Type B pancreatic cell (in vitro differentiated cells): ENCODE measurements at places on chromosomes 4 and X.

GRCh38 chrX:2497961-2498780 is 2.6 kb downstream of the DHRSX start:
- H3K36me3 ChIP-seq = peaks cover 4% of the 10 kb centered on the region
- no peak for DNase-seq
- H3K4me3 ChIP-seq = peak overlapping the region; percentile 79
- H3K4me1 ChIP-seq = peaks cover 18% of the 10 kb centered on the region
- H3K27ac ChIP-seq = peak overlapping the region; percentile 79

GRCh38 chrX:77087529-77088169 is 359.5 kb upstream of the FGF16 start:
- no peak overlapping the region for H3K4me3 ChIP-seq
- DNase-seq = no peak
- no peaks in the 10 kb centered on the region for H3K27me3 ChIP-seq

DNA sequence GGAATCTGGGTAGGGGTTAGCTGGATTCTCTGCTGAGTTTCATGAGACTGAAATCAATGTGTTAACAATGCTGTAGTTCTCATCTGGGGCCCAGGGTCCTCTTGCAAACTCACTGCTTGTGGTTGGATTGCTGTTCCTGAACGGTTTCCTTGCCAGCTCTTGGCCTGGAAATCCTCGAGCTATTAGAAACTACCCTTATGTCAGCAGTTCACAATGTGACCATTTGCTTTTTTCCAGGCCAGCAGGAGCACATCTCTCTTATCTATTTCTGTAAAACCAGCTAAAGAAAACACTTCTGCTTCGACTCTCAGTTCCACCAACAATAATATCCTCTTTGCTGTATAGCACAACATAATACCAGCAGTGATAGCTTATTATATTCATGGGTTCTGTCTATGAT is 140.1 kb upstream of the TRAM1L1 start:
- no peaks in the 10 kb centered on the region for H3K27me3 ChIP-seq
- H3K4me1 ChIP-seq = no peaks in the 10 kb centered on the region
- no peak overlapping the region for H3K27ac ChIP-seq

DNA sequence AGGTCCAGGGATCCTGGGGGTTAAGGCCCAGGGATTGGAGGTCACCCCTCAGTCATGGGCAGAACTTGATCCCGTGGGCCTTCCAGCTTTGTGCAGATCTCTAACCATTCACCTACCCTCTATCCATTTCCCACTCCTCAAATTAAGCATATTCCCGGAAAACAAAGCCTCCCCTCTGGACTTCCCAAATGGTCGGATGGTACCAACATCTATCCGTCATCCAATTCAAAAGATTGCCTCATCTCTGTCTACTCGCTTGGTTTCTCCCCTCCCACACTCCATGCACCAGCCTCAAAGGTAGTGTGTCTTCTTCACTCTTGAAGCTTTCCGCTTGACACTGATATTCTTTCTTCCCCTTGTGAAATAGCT is 473 bp upstream of the BCLAF3 start:
- peaks cover 4% of the 10 kb centered on the region for H3K36me3 ChIP-seq
- no peaks in the 10 kb centered on the region for H3K27me3 ChIP-seq
- no peak for DNase-seq
- H3K27ac ChIP-seq = peak overlapping the region; percentile 67
- H3K4me3 ChIP-seq = peak overlapping the region; percentile 90

DNA sequence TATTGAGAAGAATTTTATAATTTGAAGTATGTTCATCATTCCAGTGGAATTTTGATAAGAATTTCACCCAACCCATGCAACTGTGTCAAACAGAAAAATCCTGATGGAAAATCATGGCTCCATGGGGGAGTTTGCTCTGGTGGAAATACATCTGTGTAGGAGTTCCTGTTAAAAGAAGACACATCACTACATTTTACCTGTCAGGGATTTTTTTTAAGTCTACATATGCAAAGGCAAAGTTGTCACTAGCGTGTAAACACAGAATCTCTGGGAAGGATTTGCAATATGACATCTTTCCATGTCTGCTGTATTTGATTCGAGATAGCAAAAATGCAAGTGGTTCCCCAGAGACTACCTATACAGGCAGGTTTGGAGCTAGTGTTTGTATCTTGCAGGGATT is 581.0 kb downstream of the KCNIP4 start:
- H3K27ac ChIP-seq = no peak overlapping the region
- DNase-seq = no peak
- H3K36me3 ChIP-seq = no peaks in the 10 kb centered on the region
- H3K27me3 ChIP-seq = peaks cover 5% of the 10 kb centered on the region

DNA sequence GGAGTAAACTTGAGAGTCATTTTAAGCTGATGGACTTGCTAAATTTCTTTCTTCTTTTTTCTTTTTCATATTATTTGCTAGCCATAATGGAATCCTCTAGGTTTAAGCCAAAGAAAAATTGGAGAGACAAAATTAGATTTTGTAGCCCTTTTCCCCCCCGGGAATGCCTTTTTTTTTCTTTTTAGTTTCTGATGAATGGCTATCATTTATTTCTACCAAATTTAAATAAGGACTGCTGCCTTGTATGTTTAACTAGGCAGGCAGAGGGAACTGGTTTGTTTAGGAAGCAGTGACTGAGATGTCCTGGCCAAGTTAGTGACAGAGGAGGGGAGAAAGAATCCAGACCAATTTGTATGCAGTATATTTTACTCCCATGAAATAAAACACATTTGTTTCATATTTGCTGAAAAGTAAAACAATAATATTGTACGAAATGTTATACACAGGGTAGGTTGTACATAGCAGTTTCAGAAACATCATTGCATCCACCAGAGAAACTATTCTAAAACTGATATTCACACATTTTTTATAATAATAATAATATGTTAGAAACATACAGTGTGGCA is 5.7 kb downstream of the PITX2 start:
- H3K27me3 ChIP-seq = peaks cover 100% of the 10 kb centered on the region
- H3K36me3 ChIP-seq = peaks cover 11% of the 10 kb centered on the region
- H3K4me3 ChIP-seq = peak overlapping the region; percentile 29

- H3K4me1 ChIP-seq = peaks cover 22% of the 10 kb centered on the region
- no peaks in the 10 kb centered on the region for H3K27me3 ChIP-seq
- H3K36me3 ChIP-seq = no peaks in the 10 kb centered on the region
- no peak for DNase-seq
- no peak overlapping the region for H3K4me3 ChIP-seq
Measured at GRCh38 chr4:127134490-127134889, 498.3 kb upstream of the INTU start.

GRCh38 chrX:21153503-21153902 is 220.7 kb upstream of the CNKSR2 start:
- H3K4me3 ChIP-seq = no peak overlapping the region
- no peak for DNase-seq
- no peaks in the 10 kb centered on the region for H3K27me3 ChIP-seq
- H3K36me3 ChIP-seq = no peaks in the 10 kb centered on the region
- peaks cover 9% of the 10 kb centered on the region for H3K4me1 ChIP-seq
- peak overlapping the region; percentile 18 for H3K27ac ChIP-seq

DNA sequence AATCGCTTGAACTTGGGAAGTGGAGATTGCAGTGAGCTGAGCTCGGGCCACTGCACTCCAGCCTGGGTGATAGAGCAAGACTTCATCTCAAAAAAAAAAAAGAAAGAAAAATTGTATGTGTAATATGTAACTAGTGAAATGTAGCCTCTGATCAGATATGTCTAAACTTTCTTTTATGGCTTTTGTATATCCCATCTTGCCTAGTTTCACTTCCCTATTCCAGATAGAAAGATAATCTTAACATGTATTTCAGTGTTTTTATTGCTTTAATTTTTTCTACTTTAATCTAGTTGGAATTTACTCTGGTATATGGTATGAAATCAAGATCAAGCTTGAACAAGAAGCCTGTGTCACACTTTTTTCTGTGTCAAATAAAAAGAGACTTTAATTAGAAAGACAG is 1.9 kb upstream of the ZNF41 start:
- DNase-seq = no peak
- H3K36me3 ChIP-seq = peaks cover 4% of the 10 kb centered on the region
- H3K27ac ChIP-seq = no peak overlapping the region
- peaks cover 19% of the 10 kb centered on the region for H3K4me1 ChIP-seq
- no peaks in the 10 kb centered on the region for H3K27me3 ChIP-seq

DNA sequence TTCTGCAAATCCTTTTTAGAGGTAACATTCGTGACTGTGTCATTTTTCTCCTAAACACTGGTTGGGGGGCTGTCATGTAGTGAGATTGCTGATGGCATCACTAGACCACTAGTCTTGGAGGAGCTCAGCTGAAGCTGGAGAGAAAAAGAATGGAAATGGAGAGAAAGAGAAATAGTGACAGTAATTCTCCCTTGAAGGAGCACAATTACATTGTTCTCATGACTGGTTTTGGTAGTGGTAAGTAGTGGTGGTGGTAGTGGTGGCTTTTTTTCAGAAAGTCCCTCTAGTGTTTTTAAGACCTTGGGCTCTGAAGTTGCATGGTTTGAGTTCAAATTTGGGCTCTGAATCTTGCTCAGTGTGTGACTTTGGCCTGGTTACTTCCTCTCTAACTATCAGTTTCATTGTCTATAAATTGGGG is 99.8 kb downstream of the LARP7 start:
- no peaks in the 10 kb centered on the region for H3K27me3 ChIP-seq
- H3K4me3 ChIP-seq = no peak overlapping the region
- DNase-seq = no peak
- H3K4me1 ChIP-seq = no peaks in the 10 kb centered on the region

DNA sequence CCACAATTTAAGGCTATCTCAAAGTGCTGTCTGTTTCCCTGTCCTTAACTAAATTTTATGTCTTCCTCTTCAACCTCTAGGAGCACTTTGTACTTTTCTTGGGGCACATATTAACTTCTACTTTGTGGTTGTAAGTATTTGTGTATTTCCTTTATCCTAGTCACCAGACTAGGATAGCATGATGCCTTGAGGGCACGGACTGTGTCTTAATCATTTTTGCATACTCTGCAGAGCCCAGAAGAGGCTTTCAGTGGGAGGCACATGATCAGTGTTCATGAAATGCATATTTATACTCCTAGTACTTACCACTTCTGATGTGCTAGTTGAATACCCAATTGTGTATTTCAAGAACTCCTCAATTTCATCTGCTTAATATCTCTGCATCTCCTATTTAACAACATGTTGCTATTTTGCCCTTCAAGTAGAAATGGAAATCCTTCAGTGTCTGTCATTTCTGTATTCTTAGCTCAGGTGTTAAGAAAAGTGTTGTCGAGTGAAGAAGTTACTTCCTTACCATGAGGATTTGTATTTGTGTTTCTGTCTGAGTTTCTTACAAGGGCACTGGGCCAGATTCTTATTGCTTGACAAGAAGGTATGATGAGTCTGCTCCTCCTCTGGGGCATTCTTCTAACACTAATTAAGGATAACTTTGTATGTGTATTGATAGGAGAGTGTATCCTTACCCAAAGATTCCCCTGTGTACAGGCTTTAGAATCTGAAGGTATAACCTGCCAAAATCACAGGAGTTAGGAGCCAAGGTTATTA is 28.3 kb upstream of the PGRMC2 start:
- no peaks in the 10 kb centered on the region for H3K27me3 ChIP-seq
- no peak overlapping the region for H3K27ac ChIP-seq
- no peak for DNase-seq

DNA sequence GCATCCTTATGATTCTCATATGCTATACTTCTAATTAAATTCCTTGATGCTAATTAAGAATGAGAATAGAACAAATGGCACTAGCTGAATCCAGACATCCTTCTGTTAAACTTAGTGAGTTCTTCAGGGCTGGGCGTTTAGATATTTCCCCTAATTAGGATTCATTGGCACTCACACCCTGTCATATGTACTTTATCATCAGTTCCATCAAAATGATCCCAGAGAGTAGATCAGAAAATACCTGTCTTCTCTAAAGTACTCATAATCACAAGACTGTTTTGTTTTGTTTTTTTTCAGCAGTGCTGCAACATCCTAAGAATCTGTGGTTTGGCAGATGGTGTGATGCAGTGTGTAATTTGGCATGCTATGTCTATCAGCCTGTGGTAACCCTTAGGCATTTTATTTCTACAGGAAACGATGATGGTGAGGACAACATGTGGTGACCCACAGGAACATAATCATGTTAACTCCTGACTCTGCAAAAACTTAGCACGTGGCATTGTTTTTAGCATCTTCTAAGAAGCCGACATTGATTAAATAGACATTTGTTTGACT is 2528.4 kb downstream of the ARAP2 start:
- no peak overlapping the region for H3K27ac ChIP-seq
- H3K27me3 ChIP-seq = no peaks in the 10 kb centered on the region
- H3K4me3 ChIP-seq = no peak overlapping the region
- no peaks in the 10 kb centered on the region for H3K36me3 ChIP-seq
- DNase-seq = no peak
- no peaks in the 10 kb centered on the region for H3K4me1 ChIP-seq

DNA sequence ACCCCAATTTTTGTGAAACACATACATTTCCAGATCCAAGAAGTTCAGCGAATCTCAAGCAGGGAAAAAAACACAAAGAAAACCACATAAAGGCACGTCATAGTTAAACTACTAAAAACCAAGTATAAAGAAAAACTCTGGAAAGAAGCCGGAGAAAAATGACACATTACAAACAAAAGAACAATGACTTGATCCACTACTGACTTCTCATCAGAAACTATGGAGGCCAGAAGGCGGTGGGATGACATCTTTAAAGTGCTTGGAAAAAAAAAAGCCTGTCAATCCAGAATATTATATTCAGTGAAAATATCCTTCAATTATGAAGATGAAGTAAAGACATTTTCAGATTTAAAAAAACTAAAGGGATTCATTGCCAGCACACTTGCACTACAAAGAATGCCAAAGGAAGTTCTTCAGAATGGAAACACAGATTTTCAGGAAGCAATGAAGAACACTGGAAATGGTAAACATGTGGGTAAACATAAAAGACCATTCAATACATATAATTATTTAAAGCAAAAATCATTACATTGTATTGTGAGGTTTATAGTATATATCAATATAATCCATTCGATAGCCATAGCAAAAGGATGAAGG is 32.6 kb upstream of the PPP2R2C start:
- no peak overlapping the region for H3K4me3 ChIP-seq
- no peaks in the 10 kb centered on the region for H3K4me1 ChIP-seq
- H3K27ac ChIP-seq = no peak overlapping the region
- no peak for DNase-seq
- H3K27me3 ChIP-seq = peaks cover 40% of the 10 kb centered on the region

- H3K4me1 ChIP-seq = peaks cover 6% of the 10 kb centered on the region
- no peaks in the 10 kb centered on the region for H3K27me3 ChIP-seq
- H3K36me3 ChIP-seq = no peaks in the 10 kb centered on the region
- no peak overlapping the region for H3K27ac ChIP-seq
- DNase-seq = no peak
- H3K4me3 ChIP-seq = no peak overlapping the region
Measured at GRCh38 chrX:39063037-39063436, 261.8 kb downstream of the MID1IP1 start.

DNA sequence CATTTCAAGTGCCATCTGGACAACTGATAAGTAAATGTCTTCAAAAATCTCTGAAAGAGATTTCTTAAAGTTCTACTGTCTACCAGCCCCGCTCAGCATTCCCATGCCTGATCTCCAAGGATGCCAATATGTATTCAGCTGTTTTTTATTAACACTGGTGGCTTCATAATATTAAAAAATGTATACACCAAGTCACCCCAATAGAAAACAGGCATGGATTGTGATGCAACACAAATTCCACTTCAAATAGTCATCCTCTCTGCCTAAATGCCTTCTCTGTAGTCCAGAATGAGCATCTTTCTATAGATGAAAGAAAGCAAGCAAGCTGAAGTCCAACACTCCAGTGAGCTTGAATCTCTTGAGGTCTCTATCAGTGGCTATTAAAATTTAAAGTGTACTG is 152.2 kb upstream of the PPARGC1A start:
- H3K4me3 ChIP-seq = no peak overlapping the region
- no peaks in the 10 kb centered on the region for H3K36me3 ChIP-seq
- no peaks in the 10 kb centered on the region for H3K4me1 ChIP-seq
- peaks cover 8% of the 10 kb centered on the region for H3K27me3 ChIP-seq
- H3K27ac ChIP-seq = no peak overlapping the region
